Foreskin keratinocyte (primary cell): ENCODE measurements at places on chromosomes 16 and 17. TPM values are rescaled to one million over a fixed set of nuclear protein-coding genes. Genes with fewer than 3 reads are reported as not detected.

RRAD gene
- 1.5 and 2.2 TPM in 2 replicates for total RNA-seq

HEXD gene
- total RNA-seq = 9.6 and 10.4 TPM in 2 replicates

- DNase-seq = no peak
These were observed 9.6 kb downstream of the G6PC3 start for GRCh38 chr17:44079877-44080821.

MEIOB gene
- 0.21 and 0.61 TPM in 2 replicates for total RNA-seq

GRCh38 chr17:68512960-68513474 is 787 bp downstream of the PRKAR1A start:
- peak; percentile 40 for DNase-seq

DNA sequence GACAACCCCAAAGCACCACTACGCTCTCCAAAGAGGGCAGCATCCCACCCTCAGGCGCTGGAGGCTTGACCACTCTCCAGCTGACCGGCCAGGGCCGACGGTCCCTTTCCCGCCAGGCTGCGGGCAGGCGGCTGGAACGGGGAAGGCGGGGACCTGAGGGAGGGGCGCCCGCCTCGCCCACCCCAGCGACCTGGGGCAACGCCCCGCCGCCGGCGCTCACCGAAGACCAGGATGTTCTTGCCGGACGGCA is 431 bp downstream of the DYNC1LI2 start:
- no peak for DNase-seq
